OCI-LY7 (cell line): ENCODE measurements at places on chromosomes 12 and 14.

GRCh38 chr14:53126731-53127130, 26.4 kb downstream of the DDHD1 start:
- DNase-seq, result no peak

GRCh38 chr14:54683882-54684794, 117.2 kb downstream of the SAMD4A start:
- no peak for DNase-seq

DNA sequence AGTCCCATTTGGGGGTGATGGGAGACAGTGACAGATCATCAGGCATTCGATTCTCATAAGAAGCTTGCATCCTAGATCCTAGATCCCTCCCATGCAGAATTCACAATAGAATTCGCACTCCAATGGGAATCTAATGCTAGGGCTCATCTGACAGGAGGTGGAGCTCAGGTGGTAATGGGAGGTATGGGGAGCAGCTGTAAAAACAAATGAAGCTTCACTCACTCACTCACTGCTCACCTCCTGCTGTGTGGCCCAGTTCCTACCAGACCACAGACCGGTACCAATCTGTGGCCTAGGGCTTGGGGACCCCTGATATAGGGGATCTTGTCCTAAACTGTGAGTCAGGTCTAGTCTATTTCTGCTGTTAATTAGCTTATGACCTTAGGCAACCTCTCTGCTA, 40.1 kb upstream of the EPS8 start:
- no peak for DNase-seq

GRCh38 chr14:101603096-101603495, 41.8 kb downstream of the DIO3 start:
- DNase-seq, result no peak

GRCh38 chr12:67355428-67356379, 86.5 kb downstream of the CAND1 start:
- DNase-seq, result peak; percentile 73

GRCh38 chr14:44609876-44610510, 102.9 kb upstream of the FSCB start:
- DNase-seq, result no peak

- DNase-seq, result no peak
These were observed 54.4 kb downstream of the RIMBP2 start for GRCh38 chr12:130661486-130662255.

DNA sequence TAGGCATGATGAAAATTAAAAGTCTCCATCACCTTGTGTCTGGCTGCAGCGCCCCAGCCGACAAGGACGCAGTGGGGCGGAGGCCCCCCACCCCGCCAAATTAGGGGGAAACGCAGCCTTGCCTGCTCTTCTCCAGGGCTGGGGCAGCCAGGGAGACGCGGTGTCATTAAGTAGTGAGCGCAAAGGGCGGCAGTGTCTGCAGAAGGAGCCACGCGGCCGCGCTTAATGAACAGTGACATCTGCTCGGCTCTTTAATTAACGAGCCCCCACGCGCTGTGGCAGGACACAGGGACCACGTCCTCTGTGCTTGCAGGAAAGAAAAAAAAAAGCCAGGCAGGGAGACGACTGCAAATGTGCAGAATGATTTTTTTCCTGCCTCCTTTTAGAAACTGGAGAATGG, 93.4 kb upstream of the NCOR2 start:
- DNase-seq, result no peak

GRCh38 chr12:93191956-93192355, 185.8 kb upstream of the NUDT4 start:
- DNase-seq, result no peak

DNA sequence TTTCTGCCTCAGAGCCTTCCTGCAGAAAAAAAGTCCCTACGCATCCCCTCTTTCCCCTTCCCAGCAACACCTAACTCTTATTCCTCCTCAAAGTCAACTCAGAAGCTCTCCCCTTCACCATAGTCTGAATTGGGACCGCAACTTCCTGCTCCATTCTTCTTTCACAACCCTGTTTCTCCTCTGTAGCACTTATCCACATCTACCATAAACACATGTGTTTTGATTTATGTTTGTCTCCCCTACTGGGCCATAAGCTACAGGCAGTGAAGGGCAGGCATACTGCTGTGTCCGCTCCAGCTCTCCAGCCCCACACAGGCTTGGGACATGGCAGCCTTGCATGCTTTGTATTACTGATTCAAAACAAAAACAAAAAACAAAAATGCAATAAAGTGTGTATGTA, 5.9 kb downstream of the SDR9C7 start:
- DNase-seq, result no peak

GRCh38 chr14:58356268-58356667, 39.5 kb upstream of the TOMM20L start:
- no peak for DNase-seq

DNA sequence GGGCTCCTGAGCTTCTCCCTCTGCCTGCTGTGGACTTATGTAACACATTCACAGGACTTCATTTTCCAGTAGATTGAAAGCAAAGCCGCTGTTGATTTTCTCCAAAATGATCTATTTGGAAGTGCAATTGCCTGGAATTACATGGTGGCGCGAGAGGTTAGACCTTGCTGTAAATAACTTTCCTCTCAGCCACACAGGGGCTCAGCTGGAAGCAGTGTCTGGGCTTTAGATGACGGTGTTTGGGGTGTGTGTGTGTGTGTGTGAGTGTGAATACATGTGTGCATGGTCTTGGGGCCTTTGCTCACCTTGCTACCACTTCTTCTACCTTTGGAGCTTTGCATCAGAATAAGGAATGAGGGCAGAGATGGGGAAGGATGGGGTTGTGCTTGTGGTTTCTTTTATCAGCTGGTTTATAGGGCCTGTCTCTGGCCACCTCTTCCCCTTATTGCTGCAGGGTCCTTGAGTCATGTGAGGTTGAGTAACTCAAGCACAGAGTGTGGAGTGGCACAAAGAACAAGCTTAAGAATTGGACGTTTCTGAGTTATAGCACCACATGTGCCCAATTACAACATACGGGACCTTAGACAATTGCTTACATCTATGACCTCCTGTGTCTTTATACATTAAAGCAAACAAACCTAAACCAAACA, 280.6 kb downstream of the NRXN3 start:
- no peak for DNase-seq

DNA sequence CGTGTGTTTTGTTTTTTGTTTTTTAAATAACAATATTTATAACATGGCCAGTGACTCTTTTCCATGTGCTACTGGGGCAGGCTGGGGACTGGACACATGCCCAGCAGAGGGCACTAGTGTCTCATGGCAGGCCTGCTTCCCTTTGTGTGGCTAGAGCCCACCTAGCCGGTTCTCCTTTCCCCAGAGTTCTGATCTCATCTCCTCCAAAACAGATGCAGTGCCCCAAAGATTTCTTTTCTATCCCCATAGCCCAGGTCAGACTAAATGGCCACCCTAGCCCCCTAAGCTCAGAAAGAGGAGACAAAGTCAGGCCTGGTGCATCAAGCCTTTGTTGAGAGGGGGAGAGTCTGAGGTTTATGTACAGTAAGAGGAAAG, 21.2 kb downstream of the PRPF40B start:
- peak; percentile 88 for DNase-seq

DNA sequence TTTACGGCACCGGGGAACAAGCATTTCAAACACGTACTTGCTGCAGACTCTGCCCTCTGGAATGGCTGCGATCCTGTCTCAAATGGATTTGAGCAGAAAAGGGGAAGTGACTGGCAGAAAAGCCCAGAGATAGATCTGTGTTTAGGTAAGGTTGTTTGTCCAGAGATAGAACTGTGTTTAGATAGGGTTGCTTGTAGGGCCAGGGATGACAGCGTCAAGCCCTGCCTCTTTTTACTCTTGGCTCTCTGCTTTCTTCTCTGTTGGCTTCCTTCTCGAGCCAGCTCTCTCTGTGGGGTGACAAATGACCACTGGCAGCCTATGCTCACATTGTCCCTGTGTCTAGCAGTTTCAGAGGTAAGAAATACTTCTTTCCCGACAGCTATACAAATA, 11.4 kb downstream of the DGLUCY start:
- no peak for DNase-seq

GRCh38 chr12:109655578-109655977, 58.0 kb upstream of the FAM222A start:
- no peak for DNase-seq

- peak; percentile 46 for DNase-seq
These were observed 131.1 kb downstream of the CACNA1C start for GRCh38 chr12:2183556-2184541.

GRCh38 chr14:94227029-94227428, 52.9 kb downstream of the PPP4R4 start:
- DNase-seq, result no peak

DNA sequence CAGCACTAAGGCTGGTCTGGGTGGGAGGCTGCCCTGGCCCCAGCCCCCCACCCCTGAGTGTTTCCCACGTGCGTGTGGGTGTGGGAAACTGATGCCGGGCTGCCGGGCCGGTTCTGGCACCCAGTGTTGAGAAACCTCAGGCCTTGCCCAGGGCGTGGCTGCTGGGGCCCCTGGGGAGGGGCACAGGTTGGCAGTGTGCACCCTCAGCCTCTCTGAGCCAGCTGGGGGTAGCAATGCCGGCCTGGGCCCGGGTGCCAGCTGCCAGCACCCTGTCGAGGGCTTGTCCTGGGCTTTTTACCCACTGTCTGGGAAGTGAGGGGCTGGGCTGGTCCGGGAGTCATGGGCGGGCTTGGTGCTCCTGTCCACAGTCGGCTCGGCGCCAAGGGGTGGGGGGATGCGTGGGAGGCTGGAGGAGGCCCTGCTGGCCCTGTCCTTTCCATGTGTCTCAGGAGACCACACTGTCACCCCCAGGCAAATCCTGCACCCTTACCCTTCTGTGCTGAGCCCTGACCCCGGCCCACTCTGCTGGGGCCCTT, 15.7 kb downstream of the ASPG start:
- no peak for DNase-seq

- peak; percentile 78 for DNase-seq
These were observed 536 bp upstream of the WNT1 start for GRCh38 chr12:48977290-48978281.

DNA sequence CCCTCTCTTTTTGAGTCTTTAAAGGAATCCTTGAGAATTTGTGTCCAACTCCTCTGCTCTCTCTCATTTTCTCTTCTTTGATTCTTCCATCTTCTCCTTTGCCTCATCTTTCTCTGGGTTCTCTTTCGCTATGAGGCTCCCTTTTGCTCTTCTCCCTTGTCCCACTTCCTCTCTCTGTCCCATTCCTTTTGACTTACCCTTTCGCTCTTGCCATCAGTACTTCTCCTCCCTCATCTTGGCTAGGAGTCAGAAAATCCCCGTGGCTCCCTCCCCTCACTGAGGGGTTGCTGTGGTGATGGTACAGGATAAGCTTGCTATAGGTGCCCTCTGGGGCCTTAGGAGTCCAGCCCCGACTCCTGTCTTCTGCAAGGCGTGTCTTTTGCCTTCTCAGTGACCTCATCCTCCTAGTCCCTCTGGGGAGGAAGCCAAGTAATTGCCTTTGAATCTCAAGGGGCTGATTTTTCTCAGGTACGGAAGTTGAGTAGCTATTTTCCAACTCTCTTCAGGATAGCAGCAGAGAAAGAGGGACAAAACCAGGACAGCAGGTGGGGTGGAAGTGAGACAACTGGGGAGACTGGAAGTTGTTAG, 6.4 kb downstream of the PDE1B start:
- no peak for DNase-seq

GRCh38 chr14:102320033-102320660, 601 bp downstream of the ZNF839 start:
- DNase-seq, result peak; percentile 57

GRCh38 chr14:89617481-89618329, 200.7 kb upstream of the FOXN3 start:
- peak; percentile 63 for DNase-seq

GRCh38 chr12:79344855-79345847, 345.6 kb downstream of the PAWR start:
- peak; percentile 46 for DNase-seq

DNA sequence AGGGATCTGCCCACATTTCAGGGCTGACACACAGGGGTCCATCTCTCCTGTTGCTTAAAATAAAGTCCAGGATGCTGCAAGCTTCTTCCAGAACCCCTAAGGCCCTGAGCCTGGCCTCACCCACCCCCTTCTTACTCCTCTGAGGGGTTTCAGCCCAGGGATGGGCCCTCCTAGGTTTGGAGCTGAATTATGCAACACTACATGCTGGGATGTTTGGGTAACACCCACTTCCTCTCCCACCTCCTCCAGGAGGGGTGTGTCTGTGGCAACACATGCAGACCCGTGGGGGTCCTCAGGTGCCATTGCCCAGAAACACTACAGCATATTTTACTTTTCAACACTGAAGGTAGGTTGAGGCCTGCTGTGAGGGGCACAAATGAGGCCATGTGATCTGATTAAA, 5.4 kb downstream of the FBLN5 start:
- no peak for DNase-seq

DNA sequence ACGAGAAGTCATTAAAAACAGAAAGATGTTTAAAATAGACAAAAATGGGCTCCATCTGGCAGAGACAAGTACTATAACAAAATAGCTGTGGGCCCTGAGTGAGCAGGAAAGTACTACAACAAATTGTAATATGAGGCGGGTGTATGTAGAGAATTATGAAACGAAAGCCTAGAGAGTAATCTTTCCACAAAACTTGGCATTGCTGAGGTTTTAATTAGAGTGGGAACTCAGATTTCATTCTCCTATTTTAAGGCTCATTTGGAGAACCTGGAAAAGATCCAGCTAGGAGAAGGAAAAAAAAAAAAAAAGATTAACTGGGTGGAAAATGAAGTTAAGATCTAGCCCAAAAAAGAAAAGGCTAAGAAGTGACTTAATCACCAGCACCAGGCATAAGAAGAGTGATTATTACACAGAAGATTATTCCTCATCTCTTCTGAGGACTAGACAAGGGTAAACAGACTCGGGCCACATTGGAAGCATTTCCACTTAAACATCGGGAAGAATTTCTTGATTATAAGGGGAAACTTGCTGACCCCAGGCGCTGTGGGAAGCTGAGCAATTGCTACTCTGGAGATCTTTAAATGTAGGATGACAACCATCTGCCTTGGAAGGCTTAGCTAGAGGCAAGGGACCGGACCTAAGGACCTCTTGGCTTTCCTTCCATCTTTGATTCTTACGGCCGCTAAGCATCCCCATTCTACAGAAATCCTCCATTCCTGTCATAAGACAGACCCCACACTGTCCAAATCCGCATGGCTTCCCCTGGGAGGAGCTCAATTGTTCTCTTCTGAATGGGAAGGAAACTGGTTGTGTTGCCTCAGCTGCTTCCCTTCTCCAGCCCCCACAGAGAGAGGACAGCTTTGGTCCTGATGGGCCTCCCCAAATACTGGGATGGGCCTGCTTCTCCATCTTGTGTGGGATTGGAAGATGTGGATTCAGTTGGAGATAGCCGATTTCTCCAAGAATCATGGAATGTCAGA, 40.6 kb downstream of the IGF1 start:
- no peak for DNase-seq
